ENCODE measurements at places on chromosomes 16 and 17.

GRCh38 chr17:42522798-42523278 is 13.2 kb upstream of the NAGLU start:
- no peak for DNase-seq

GRCh38 chr16:88522276-88522949 is 47.8 kb upstream of the ZC3H18 start:
- DNase-seq = no peak

GRCh38 chr16:77917971-77918370 is 104.4 kb upstream of the CLEC3A start:
- no peak for DNase-seq

- peak; percentile 78 for DNase-seq
Measured at GRCh38 chr16:89476811-89477261, 13.5 kb downstream of the ANKRD11 start.

DNA sequence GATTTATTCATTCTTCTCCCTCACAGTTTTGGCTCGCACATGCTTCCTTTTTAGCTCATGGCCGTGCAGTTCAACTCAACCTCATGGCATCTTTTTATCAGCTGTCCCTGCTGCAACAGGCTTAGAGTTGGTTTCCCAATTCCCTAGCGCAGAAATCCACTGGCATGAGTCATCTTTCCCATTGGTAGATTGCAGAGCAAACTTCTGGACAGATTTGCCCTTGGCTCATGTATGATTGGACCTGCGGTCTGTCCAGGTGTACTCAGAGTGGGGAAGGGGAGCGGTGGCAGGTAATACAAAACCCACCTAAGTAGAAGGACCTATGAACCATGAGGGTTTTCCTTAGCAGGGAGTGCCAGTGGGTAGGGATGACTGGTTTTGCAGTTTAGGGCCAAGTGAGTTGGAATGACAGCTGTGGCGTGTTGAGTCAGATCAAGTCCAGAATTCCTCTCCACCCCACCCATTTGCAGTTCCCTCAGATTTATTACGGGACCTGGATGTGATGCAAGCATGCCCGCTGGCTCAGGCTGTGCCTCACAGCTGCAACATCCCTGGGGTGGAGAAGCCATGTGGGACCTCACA is 584.7 kb downstream of the WWOX start:
- DNase-seq = no peak

DNA sequence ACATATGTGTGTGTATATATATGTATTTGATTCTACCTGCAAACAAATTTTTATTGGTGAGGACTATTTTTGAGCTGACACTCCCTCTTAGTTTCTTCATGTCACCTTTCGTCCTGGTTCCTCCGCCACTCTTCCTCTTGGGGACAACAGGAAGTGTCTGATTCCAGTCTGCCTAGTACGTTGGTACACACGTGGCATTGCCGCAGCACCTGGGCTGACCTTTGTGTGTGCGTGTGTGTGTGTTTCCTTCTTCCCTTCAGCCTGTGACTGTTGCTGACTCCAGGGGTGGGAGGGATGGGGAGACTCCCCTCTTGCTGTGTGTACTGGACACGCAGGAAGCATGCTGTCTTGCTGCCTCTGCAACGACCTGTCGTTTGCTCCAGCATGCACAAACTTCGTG is 29.4 kb upstream of the CACNG5 start:
- no peak for DNase-seq

- DNase-seq = no peak
Measured at GRCh38 chr17:65455972-65456343, 105.5 kb downstream of the AXIN2 start.

GRCh38 chr16:49537924-49538459 is 164.4 kb downstream of the C16orf78 start:
- no peak for DNase-seq

DNA sequence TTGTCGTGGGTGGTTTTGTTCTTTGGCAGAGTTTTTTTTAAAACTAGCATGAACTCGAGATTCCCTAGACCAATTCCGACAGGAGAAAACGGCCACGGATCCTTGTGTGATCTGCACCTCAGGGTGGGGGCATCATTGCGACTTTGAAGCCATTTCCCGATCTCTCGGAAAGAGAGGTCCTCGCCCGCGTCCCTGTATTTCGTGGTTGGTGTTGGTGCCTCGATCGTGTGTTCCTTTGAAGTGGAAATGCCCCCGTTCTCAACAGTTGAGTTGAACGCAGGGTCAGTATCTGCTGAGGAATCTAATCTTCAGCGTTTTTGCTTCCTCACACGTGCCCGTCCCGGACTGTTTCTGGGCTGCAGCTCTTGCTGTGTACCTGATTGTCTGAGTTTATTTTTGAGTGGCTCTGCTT is 1.1 kb downstream of the CRAMP1 start:
- DNase-seq = peak; percentile 70

DNA sequence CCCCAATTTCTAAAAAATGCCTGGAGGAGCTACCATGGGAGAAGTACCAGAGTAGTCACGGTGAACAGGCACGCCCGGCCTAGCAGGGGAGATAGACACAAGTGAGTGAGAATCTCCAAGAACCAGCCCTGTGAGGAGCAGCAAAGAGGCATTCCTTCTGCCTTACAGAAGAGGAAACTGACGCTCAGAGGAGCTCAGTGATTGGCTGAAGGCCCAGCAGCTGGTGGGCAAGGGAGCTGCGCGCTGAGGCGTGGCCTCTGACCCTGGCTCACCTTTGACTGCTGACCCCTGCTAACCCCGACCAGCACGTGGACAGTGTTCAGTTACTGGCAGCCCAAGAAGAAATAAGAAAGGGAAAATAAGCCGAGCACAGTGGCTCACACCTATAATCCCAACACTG is 1.8 kb downstream of the C16orf96 start:
- DNase-seq = no peak

DNA sequence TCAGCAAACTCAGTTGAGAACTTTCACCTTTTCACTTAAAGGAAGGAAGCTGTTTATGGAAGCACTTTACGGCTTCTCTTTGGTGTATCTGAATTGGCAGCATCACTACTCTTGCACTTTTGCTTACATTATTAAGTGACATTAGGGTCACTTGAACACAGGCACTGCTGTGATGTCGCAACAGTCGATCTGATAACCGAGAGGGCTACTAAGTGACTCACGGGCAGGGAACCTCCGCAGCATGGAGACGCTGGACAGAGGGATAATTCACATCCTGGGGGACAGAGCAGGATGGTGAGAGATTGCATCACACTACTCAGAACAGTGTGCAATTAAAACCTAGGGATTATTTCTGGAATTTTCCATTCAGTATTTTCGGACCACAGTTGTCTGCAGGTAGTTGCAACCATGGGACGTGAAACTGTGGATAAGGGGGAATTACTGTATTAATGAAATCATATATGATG is 56.5 kb downstream of the DNAH2 start:
- DNase-seq = peak; percentile 10

- peak; percentile 61 for DNase-seq
Measured at GRCh38 chr17:74446551-74447500, 14.9 kb downstream of the GPRC5C start.

- no peak for DNase-seq
Measured at GRCh38 chr16:83272843-83273242, 534.9 kb upstream of the HSBP1 start.

- DNase-seq = peak; percentile 87
Measured at GRCh38 chr16:9008601-9009260, 45.0 kb upstream of the USP7 start.

- DNase-seq = no peak
Measured at GRCh38 chr17:8875957-8876356, 8.5 kb upstream of the PIK3R6 start.

GRCh38 chr16:53689636-53690035 is 14.0 kb downstream of the RPGRIP1L start:
- DNase-seq = no peak

- no peak for DNase-seq
Measured at GRCh38 chr16:76835339-76835738, 355.7 kb upstream of the MON1B start.

All from hematopoietic multipotent progenitor cell treated with erythropoietin and hydrocortisone succinate and interleukin-3 and kit ligand, for 4 days (in vitro differentiated cells).